ENCODE measurements at places on chromosomes 1 and 21.

- no peak for DNase-seq
Measured at GRCh38 chr1:193705554-193705981, 519.2 kb upstream of the B3GALT2 start.

DNA sequence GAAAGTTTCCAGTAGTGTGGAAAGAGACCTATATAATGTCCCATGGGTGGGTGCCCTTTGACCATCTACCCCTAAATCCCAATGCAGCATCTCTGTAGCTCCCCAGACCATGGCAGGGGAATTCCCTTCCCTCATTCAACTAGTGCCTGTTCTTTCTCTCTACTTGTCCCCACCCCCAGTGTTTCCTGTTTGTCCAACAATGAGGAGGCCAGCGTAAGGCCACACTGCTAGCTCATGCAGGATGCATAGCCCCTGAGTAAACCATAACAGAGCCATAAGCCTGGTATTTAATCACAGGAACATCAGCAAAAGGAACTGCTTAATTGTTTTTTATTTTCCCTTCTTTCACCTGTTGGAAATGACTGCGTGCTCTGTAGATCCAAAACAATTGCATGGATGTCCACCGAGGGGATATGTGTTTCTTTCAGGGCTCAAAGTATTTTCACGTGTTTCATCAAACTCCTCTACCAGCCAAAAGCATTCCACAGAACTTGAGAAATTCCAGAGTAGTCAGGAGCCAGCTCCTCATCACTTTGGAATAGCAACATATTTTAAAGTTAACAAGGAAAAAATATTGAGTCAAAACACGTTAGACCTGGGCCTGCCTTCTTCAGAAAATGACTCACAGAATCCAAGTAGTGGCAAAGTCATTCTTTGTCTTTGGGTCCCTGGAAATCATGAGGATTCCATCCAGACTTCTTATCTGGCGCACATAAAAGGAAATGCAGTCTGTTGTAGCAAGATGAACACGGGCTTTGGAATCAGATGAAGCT lies 162.5 kb upstream of the SGIP1 start:
- DNase-seq, result no peak

- no peak for DNase-seq
Measured at GRCh38 chr1:226629896-226630550, 81.5 kb downstream of the STUM start.

DNA sequence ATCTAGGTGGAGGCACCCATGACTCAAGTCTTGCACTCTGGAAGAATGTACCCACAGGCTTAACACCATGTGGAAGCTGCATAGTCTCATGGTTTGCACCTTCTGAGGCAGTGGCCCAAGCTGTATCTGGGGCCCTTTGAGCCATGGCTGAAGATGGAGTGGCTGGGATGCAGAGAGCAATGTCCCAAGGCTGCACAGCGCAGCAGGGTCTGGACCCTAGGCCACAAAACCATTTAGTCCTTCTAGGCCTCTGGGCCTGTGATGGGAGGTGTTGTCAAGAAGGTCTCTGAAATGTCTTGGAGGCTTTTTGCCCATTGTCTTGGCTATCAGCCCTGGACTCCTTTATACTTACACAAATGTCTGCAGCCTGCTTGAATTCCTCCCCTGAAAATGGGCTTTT lies 21.4 kb upstream of the FCRL3 start:
- no peak for DNase-seq

DNA sequence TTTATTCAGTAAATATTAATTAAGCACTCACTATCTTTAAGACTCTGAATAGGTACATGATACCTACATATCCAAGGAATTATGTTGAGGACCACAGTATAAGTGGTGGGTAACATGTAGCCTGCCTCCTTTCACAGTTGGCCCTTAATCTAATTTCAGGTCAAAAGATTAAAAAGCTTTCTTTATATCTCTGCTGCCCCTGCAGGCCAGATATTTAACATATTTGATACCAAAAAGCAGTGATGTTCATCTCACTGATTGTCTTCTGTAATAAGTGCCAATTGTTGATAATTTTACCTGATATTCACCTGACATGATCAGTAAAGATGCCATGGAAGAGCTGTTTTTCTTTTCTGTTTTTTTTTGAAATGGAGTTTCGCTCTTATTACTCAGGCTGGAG lies 36.5 kb downstream of the RLF start:
- DNase-seq, result no peak

- DNase-seq, result no peak
Measured at GRCh38 chr1:53556657-53557227, 97.5 kb downstream of the DMRTB1 start.

DNA sequence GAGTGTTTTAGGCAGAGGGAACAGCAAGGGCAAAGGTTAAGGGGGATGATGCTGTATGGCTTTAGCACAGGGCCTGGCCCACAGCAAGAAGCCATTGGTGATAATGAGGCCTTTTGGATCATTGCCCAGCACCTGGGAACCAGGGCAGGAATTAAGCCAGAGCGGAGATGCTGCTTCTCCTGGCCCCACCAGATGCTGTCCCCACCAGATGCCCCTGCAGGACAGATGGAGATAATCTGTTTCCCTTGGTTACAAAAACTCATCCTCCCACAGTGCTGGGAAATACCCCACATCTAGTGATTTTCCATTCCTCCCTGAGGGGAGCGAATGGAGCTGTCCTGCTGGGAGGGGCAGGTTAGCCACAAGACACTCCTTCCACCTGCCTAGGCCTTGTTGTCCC lies 18.8 kb downstream of the OPRD1 start:
- DNase-seq, result no peak

GRCh38 chr1:41806472-41807155 lies 112.1 kb downstream of the HIVEP3 start:
- peak; percentile 63 for DNase-seq

All from stimulated activated CD8-positive, alpha-beta memory T cell treated with anti-CD3 and anti-CD28 coated beads, Interleukin-15, amount 100 ng/mL, for 48 hours (primary cell).